Left lobe of liver (tissue), 2 donors: ENCODE measurements at places on chromosomes 7 and 10.

DNA sequence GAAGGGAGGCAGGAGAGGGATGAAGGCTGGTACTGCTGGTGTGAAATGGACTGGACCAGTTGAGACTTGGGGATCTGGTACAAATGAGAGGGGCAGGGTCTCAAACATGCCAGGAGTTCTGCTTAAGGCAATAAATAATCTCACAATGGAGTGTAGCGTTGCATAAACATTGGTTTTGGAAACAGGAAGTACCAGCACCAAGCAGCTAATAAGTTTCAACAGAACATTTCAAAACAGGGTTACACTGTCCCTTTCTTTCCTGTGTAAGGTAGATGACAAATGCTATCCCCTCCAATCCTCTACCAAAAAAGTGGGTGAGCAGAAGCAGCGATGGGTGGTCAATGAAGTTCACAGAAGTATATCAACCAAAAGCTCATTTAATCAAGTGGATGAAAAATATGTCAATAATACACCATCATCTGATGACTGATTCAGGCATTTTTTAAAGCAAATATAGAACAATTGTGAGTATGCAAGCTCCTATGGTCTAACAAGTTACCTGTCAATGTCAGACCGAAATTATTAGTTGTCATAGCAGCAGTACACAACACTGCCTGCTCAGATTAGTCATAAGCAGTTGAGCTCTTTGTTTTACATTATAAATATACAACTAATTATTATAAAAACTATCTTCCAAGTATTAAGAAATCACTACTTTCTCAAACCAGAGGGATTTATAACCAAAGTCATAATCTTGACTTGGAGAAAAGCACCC, 220.0 kb downstream of the FAM107B start:
- no peak for DNase-seq

DNA sequence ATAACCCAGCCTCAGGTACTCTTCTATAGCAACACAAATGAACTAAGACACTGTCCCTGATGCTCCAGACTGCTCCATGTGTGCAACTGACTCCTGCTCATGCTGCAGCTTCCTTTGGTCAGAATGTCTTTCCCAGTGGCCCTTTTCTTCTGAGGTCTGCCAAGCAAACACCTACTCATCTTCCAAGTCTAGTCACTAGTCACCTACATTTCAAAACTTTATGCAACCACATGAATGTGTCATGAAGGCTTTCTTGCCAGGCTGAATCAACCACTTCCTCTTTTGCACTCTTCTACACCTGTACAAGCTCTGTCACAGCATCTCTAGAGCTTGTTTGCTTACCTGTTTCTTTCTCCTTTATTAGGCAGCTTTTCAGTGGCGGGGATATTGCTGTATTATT, 75.8 kb downstream of the LSMEM1 start:
- no peak for DNase-seq

DNA sequence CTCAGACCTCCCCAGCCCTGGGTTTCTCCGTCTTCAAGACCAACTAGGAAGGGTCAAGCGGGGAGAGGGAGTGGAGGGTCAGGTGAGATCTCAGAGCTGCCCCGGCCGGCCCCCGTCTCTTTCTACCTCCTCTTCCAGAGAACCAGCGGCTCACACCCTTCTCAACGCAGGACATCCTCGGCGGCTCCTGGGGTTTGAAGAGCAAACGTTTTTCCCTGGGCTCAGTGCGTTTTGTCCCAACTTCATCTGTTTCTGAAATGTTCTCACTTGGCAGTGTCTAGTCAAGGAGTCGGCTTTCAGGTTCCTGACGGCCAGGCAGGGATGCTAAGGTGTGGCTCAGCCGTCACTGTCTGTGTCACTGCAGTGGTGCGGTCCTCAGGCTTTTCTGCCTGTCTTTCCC, 416.4 kb upstream of the FOXK1 start:
- DNase-seq, result peak; percentile 14

GRCh38 chr10:73937333-73938043, 26.6 kb downstream of the PLAU start:
- no peak for DNase-seq

- no peak for DNase-seq
Measured at GRCh38 chr10:100371482-100372027, 24.5 kb downstream of the SCD start.

GRCh38 chr7:99072126-99072525, 71.8 kb downstream of the SMURF1 start:
- DNase-seq, result no peak

DNA sequence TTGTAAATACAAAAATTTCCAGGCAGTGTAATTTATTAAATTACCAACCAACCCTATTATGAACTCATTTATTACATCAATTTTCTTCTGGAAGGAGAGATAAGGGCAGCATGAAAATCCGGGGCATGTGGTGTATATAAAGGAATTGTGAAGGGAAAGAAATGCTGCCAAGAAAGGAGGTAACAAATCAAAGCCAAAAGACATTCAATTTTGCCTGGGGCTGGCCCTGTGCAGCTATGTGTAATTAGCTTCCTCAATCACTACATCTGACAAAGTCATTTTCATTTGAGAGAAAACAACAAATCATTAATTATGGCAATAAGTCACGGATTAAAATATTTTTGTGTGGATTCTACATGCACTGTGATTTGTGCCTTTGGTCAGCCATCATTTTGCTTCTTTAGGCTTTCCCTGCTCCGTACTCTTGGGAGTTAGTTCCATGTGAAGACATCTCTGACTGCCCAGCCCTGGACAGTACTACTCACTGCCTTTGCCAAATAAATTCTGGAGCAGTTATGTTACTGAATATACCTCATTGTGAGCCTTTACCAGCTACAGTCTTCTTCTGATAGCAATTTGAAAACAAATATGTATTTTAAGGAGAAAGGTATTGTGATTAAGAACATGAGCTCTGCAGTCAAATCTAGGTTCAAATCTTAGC, 191.7 kb downstream of the RELN start:
- DNase-seq, result no peak

GRCh38 chr7:128167042-128167701, 73.9 kb upstream of the LEP start:
- DNase-seq, result peak; percentile 58

GRCh38 chr10:6678211-6678803, 98.2 kb upstream of the PRKCQ start:
- peak; percentile 47 for DNase-seq

GRCh38 chr7:116809636-116810266, 52.6 kb upstream of the CAPZA2 start:
- DNase-seq, result no peak

GRCh38 chr7:36092221-36092771, 60.8 kb upstream of the EEPD1 start:
- no peak for DNase-seq

GRCh38 chr10:14742815-14743214, 31.9 kb downstream of the FAM107B start:
- no peak for DNase-seq

- no peak for DNase-seq
Measured at GRCh38 chr7:88217675-88218428, 2.0 kb downstream of the SRI start.

- no peak for DNase-seq
Measured at GRCh38 chr7:106022193-106022821, 59.2 kb downstream of the CDHR3 start.

DNA sequence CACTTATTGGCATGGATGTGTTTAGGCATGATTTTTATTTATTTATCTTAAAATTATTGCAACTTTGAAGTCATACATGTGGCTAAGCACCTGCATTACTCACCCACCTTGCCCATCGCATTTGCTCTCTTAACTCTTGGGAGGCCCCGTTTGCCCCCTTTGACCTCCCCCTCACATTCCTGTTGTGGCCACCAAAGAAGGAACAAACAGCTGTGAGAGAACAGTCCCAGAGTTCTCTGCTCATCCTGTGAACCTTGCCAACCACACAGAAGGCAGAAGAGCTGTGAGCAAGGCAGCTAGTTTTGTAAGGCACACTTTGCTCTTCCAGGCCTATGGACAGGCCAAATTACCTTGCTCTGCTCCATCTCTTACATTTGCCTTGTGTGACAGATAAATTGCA, 23.6 kb upstream of the FGL2 start:
- no peak for DNase-seq

- no peak for DNase-seq
Measured at GRCh38 chr10:58515291-58515941, 2.7 kb downstream of the BICC1 start.
